ENCODE measurements at places on chromosomes 13 and 19.

DNA sequence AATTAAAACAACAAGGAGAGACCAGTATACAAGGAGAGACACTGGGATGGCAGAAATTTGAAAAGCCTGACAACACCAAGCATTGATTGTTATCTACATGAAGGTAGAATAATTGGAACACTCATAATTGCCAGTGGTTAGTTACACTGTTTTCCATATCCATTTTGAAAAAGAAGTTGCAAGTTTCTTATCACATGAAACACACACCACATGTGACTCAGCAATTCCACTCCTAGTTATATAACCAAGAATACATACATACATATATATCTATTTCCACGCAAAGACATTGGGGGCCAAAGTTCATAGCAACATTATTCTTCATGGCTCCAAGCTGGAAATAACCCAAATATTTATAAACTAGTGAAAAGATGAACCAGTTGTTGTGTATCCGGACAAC lies 15.2 kb upstream of the PABPC3 start:
- DNase-seq: no peak

DNA sequence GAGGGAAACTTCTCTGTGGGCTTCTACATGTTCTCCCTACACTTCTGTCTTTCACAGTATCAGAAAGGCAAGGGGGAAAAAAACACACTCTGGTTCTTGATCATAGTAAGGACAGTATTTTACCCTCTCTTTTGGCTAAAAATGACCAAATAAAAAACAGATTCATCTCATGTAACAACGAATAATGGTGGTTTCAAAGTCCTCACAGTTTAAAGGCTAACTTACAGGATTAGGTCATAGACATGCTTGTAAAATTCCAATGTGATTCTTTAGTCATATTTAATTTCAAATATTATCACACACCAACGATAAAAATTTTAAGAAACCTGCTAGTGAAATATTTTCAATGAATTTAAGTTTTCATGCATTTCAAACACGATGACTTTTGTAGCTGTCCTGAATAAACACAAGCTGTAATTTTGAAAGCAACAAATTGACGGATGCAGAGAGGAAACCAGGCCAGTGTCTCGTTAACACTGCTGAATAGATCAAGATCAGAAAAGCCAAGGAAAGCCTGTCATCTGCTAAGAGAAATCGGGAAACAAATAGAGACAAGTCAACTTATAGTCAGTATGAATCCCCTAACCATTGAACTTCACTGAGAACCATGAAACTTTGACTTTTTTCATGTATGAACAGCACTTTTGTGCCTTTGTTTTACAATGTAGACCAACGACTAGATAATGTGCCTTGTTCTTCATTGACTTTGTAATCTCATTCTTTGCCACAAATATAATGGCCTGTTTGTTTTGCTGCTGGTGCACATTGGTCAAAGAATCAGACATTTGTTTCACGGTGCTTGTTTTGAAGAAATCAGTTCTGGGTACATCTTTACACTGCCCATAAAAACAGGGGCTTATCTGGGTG lies 22.0 kb downstream of the MBNL2 start:
- DNase-seq: no peak

- DNase-seq: no peak
These were observed 15.3 kb downstream of the GATAD2A start for GRCh38 chr19:19420570-19421298.

DNA sequence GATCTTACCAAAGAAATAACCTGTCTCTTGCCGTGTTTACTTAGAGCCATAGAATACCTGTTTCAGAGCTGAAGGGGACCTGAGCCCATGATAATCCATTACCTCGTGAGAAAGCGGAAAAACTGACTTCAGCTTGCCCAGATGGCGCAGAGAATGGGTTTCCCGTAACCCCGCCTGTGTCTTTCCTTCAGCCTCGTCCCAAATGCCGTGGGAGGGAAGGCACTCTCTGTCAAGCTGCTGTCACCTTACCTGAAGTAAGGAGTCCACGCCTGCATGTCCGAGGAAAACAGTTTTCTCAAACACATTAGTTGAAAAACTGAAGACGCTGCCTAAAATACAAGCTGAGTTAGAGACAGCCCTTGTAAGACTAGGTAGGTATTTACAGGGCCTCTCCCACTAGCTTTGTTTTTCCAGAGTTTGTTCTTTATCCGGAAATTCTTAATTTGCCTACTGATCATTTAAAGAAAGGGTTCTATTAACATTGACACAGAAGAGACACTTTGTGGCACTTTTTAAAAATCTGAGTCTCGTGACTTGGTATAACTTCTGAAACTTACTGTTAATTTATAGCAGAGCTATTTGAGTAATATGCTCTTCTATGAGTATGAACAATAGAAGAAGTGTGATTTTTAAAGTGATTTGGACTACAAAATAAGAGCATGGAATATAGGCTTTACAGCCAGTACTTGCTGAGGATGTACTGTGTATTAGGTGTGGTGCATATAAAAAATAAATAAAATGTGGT lies 1.3 kb upstream of the INTS6 start:
- DNase-seq: no peak

DNA sequence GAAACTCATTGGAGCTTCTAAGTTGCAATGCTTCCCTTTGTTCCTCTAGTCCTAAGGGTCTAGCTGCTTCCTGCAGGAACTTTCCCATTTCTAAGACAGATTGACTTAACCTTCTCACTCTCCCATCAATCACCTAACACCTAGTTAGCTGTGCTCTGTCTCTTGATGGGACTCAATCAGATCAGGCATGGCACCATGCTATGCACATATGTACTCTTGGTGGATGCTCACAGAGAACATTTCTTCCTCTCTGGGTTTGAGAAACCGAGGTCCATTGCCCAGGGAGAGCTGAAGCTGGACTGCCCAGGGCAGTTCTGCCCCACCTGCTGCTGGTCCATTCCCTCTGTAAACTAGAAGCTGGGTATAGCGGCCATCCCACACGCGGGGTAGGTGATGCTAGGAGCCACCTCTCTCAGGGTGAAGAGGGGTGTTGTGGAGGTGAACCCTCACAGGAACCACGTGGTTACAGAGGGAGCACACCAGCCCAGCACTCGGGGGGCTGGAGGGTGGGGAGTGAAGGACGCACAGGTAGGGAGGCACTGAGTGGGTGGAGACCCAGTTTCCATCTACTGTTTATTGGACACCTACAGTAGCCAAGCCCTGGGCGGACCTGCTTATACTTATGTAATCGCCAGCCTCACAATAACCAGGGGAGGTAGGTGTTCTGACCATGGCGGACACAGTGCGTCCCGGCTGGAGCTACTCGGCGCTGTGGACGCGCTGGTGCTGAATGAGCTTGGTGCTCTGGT lies 3.1 kb upstream of the UBE2M start:
- DNase-seq: no peak

Data from stimulated activated CD8-positive, alpha-beta memory T cell treated with anti-CD3 and anti-CD28 coated beads, Interleukin-15, amount 100 ng/mL, for 24 hours (primary cell).